ENCODE measurements at places on chromosomes 7 and 10.

DNA sequence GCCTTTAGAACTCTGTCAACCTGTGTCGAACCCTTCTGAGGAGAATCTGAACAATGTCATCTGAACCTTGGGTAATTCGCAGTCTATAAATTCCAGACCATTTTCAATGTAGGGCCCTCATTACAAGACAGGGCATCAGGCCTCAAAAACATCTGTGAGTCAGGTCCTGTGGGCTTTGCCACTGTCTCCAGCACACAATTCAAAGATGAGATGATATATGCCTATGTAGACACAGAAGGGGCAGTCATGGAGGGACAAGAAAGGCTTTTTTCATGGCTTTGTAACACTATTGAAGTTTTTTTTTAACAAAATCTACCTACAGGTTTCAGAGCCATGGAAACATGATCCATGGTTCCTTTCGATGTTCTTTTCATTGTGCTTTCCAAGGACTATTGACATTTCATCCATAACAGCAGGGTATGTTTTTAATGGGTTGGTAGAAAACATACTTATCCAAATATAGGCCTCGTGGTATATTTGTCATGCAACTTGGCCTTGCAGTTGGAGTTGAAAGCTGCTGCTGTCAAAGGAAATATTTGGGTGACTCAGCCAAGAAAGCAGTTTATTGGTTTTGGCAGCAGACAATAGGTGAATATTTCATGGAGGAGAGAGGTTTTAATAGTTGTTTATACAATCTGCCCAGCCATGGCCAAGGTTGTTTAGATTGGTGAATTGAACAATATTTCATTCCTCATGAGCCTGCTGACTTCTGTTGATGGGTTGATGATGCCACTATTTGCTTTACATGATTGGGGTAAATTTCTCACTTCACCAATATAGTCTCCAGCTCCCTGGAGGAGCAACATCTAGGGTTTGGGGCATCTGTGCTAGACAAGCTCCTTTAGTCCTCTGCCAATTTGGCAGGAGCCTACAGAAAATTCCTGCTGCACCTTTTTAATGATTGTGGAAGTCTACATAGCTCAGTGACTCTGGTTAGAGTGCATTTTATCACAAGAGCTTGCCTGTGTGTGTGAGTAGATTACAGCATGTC, 158.4 kb upstream of the TMEM72 start:
- no peak for DNase-seq

GRCh38 chr7:16585540-16585939, 58.9 kb downstream of the LRRC72 start:
- no peak for DNase-seq

- no peak for DNase-seq
Measured at GRCh38 chr7:99313204-99313573, 12.5 kb upstream of the ARPC1A start.

- no peak for DNase-seq
Measured at GRCh38 chr7:6647080-6647479, 10.0 kb downstream of the ZNF316 start.

GRCh38 chr7:81007051-81007450, 88.2 kb upstream of the SEMA3C start:
- no peak for DNase-seq

DNA sequence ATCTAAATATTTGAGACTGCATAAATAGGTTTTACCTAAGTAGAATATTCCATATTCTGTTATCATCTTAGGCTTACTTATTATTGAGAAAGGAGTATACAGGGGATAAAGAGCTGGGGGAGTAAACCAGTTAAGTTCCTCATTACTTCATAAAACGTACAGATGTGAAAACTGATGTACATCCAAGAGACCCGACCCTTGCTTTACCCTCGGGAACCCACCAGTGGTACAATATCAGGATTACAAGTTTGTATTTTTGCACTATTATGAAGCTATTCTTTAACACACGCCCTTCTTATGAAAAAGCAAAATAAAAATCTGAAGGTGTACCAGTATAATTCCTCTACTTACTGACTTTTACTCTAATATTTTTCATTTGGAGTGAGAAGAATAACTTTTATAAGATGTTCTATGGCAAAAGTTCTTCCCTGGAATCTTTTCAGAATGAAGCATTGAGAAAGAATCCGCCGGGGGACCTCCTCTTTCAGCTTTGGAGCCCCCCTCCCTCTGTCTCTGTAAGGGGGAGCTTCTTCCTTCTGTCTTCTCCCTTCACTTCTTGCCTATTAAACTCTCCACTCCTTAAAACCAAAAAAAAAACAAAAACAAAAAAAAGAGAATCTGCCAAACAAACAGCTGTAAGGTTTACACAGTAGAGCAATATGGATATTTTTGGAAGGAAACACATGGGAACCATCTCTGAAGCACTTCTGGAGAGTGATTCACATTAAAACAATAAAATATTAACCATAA, 550.0 kb downstream of the TNS3 start:
- no peak for DNase-seq

DNA sequence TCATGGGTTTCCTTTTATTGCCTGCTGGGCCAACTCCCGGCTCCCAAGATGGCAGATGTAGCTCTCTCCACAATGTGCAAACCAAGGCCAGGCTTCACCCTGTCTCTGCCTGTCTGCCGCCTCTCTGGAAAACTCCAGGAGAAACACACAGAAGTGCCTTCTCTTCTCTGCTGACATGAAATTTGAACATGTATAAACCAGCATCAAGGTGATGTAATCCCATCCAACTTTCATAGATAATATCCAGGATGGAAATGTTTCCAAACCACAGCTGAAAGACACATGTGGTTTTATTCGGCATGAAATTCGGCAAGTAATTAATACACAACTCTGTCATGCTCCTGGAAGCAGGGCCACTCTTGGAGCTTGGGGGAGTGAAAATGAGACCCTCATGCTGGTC, 297.2 kb downstream of the C7orf25 start:
- no peak for DNase-seq

GRCh38 chr7:12052211-12052610, 158.9 kb upstream of the TMEM106B start:
- DNase-seq, result no peak

GRCh38 chr10:92268748-92269147, 22.1 kb downstream of the CPEB3 start:
- DNase-seq, result no peak

DNA sequence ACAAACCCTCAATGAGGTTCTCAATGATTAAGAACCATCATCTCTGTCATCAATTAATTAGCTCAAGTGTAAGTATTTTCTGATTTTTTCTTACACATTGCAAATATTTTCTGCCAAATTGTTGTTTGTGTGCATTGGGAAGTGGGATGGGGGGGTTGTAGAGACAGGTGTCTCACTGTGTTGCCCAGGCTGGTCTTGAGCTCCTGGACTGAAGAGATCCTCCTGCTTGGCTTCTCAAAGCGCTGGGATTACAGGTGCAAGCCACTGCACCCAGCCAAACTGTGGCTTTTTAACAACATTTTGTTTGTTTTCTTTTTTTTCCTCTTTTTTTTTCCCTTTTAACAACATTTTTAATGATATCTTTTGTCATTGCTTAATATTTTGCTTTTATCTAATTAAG, 87.5 kb downstream of the AKR1D1 start:
- no peak for DNase-seq

DNA sequence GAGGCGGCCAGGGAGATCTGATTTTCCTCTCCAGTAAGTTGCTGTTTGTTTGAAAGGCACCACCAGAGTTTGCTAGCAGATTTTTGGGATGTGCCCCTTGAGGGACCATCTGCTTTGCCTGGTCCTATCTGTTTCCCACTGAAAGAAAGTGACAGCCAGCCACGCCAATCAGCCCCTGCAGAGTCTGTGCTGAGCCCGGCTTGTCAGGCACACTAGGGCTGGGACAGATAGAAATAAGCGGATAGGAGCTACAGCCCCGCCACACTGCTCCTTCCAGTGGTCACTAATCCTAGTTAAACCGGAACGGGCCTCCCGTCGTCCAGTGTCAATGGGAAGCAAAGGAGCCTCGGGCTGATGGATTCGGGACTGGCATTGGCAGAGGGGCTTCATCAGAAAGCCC, 161.9 kb upstream of the PRR15 start:
- no peak for DNase-seq

- DNase-seq, result no peak
Measured at GRCh38 chr7:129176916-129177710, 11.3 kb upstream of the SMO start.

- DNase-seq, result no peak
Measured at GRCh38 chr7:132491391-132491945, 84.8 kb downstream of the PLXNA4 start.

GRCh38 chr10:100345570-100346330, 1.3 kb upstream of the SCD start:
- no peak for DNase-seq

GRCh38 chr10:121911421-121911697, 16.5 kb downstream of the ATE1 start:
- no peak for DNase-seq

DNA sequence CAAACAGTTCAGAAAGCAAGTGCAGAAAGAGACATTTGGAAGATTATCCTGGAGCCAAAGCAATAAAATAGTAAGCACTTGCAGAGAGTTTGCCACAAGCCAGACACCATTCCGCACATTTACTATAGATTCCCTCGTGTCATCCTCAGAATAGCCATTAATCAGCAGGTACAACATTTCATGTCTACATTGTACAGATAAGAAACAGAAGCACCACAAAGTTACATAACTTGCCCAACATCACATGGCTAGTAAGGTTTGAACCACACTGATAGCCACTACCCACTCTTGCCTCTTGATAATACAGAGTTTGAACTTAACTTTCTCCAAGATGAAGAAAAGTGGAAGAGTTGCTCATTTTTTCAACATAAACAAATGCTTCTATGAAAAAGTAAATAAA, 40.6 kb upstream of the GHITM start:
- DNase-seq, result no peak

DNA sequence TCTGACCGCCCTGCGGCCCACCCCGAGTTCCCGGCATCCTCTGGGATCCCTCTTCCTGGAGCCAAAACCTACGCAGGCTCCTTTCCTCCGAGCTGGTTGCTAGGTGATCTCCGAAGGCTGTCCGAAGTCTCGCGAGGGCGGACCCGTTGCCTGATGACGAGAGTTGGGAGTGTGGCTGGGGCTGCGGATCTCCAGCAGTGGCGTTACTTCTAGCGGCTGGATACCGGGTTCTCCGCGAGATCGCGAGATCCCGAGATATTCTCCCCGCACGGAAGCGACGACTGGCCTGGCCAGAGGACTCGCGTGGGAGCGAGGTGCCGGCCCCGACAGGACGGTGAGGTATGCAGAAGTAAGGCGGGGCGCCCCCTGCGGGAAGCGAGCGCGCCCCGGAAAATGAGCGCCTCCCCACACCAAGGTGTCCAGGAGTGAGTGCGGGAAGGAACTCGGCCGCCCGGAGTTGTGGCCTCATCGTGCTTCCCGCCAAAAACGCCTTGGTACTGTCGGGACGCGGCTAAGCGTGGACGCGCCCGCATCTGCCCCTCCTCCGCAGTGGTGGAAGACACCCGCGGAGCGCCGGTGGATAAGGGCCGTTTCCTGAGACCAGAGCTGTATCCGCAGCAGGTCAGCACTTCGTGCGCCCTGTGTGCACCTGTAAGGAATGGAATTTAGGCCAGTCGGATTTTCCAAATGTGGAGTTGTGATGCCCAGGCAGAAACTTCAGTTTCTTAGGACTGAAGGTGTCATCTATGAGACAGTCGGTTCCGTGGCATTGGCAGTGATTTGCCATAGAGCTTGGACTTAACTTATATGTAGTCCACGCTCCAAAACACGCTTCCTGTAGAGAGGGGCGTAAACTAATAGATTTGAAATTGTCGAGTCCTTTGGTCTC, at the start of gene AGBL3:
TSS of gene AGBL3 (plus strand) at position 146 of the 889 bp plus-strand sequence. CDS start 1,426 bp downstream, outside the sequence.
- peak; percentile 79 for DNase-seq

DNA sequence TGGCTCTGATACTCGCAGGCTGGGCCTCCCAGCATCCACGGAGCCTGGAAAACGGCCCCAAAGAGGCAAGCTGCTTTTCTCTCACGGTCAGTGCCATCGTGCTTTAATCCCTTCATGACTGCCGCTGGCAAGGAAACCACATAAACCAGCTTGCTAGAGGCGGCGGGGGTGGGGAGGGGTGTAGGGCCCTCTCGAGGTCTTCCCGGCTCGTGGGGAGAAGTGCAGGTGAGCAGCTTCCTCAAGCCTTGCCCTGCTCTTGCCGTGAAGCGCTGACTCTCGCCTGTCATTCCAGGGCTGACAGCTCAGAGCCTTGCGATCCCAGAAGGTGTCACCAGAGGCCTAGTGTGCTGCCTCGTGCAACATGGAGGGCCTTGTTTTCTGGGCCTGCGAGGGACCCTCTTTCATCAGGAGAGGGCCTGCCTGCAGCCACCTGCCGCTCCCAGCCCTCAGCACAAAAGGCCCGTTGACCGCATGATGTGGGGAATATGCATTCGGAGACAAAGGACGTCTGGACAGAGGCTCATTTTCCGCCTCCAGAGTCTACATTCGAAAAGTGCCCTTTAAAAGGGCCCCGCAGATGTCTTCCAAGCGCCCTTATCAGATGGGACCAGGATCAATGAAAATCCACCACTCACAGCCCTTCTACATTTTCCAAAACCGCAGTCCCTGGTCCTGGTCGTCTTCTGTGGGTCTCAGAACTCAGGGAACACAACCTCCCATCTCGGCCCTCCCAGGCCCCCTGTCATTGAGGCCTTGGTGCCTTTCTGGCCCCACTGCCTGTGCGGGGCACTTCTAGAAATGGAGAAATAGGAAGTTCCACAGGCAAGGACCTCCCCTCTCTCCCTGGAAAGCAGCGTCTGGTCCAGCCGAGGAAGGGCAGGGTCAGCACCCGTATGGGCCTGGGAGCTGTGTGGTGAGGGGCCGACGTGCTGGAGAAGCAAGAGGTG, 58.7 kb downstream of the ZRANB1 start:
- no peak for DNase-seq

DNA sequence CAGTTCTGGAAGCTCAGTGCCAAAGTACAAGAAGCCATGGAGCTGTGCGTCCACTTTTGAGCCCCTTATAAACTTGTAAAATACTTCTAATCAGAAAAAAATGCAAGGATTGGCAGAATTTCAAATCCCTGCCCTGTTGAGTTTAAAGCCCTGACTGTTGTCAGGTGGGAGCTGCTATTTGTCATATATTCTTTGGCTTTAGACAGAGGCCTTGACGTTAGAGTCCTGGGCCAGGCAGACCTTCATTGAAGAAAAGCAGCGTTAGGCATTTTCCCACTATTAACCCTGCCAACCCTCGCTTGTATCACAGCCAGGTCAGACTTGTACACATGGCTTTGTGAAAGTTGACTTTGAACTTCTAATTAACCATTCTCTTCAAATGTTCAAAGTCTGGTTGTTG, 155.4 kb downstream of the TWIST1 start:
- DNase-seq, result no peak

Data from stimulated activated CD4-positive, alpha-beta T cell treated with anti-CD3 and anti-CD28 coated beads, TNF-alpha, amount 100 ng/mL, for 1 hour (primary cell).